ENCODE measurements at places on chromosomes 16 and 17. TPM values are rescaled to one million over a fixed set of nuclear protein-coding genes. Genes with fewer than 3 reads are reported as not detected.

ABI3 gene
- not detected for total RNA-seq

LPCAT2 gene
- total RNA-seq: 18.0 TPM

FBXL19 gene
- 42.6 TPM for total RNA-seq

GRCh38 chr17:21174713-21175112 lies 39.2 kb downstream of the TMEM11 start:
- DNase-seq: no peak

GRCh38 chr17:29129731-29130130 lies 50.5 kb downstream of the MYO18A start:
- DNase-seq: no peak

DNA sequence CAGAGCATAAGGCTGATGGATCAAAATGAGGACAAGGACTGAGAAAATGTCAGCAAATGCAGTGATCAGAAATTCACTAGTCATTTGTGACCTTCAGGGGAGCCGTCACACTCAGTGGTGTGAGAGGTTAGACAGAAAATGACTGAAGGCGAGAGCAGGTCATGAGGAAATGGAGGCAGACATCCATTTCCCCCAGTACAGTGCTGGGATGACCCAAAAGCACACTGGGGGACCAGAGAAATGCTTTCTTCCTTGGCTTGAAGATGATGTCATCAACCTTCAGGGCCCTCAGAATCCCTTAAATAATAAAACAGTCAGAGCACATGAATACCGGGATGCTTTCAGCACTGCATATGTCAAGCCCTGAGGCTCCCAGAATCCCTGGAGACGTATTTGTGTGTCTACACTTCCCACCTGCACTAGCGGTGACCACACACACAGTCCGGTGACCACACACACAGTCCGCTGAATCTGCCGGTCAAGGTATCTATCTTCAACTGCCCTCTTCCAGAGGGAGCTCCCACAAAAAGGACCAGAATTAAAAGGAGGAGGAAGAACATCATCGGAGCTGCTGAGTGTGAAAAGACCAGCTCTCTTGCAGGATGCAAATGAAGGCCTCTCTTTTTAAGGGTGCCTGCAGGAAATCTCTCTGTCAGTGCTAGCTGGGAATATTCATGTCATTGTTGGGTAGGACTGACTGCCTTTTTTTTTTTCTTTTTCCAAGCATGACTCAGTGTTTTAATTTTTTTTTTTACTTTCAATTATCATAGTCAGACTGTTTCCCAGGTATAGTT lies 8.2 kb downstream of the UBE2O start:
- DNase-seq: no peak

GRCh38 chr17:55889271-55889670 lies 138.4 kb downstream of the PCTP start:
- DNase-seq: no peak

DNA sequence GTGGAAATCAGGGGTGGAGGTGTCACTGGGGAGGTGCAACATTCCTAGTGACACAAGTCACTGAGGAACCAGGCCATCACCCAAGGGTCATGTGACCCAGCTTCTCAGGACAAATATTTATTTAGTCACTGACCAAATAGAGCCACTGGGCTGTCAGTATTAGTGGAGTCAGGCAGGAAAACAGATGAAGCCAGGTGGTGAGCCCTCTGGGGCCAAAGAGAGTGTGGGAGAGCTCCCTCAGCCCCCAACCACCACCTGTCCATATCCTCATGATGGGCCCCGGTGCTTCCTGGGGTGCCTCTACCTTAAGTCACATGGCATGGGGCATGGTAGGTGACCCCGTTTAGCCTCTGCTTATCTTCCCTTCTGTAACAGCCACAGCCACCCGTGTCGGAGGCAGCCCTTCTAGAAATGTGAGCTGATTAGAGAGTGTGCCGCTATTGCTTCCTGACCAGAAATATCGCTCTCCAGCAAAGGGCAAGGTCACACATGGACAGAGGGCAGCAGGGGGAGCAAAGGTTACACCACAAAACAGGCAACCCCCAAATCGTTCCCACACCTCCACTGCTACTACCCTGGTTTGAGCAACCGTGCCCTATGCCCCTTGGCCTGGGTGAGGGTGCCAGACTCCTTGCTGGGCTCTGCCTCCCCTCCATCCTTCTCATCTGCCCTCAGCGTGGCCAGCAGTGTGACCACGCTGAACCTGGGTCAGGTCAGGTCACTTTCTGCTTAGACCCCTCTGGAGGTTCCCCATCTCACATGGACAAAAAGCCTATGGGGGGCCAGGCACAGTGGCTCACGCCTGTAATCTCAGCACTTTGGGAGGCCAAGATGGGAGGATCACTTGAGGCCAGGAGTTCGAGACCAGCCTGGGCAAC lies 8.6 kb upstream of the AKTIP start:
- peak; percentile 87 for DNase-seq

- DNase-seq: no peak
Observed at GRCh38 chr16:6114691-6115090, 1017.1 kb upstream of the EEF2KMT start.

GRCh38 chr16:88764913-88765349 lies 20.1 kb downstream of the PIEZO1 start:
- peak; percentile 80 for DNase-seq
